Stimulated activated CD4-positive, alpha-beta T cell treated with anti-CD3 and anti-CD28 coated beads, Interleukin-4, amount 100 ng/mL, for 48 hours (primary cell): ENCODE measurements at places on chromosomes 16 and 17.

GRCh38 chr17:1153795-1154546, 25.8 kb downstream of the ABR start:
- DNase-seq: no peak

DNA sequence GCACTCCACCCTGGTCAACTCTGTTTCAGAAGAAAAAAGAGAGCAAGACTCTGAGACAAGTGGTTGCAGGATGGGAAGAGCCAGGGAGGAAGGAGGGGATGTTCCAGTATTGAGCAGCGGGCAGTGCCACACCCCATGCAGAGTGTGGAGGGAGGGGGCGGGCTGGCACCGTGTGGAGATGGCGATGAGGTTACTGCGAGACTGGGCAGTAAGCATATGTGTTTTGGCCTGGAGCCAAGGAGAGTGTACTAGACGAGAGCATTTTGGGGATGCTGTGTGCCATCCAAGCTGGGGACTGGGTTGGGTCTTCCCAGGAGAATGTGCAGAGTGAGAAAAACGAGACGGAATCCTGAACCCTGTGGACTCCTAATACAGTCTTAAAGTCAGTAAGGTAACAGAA, 3.4 kb downstream of the TBC1D24 start:
- DNase-seq: no peak

- no peak for DNase-seq
Measured at GRCh38 chr16:48235556-48236136, 8.5 kb upstream of the LONP2 start.

GRCh38 chr17:45149669-45150664, 1.7 kb downstream of the HEXIM1 start:
- peak; percentile 36 for DNase-seq

DNA sequence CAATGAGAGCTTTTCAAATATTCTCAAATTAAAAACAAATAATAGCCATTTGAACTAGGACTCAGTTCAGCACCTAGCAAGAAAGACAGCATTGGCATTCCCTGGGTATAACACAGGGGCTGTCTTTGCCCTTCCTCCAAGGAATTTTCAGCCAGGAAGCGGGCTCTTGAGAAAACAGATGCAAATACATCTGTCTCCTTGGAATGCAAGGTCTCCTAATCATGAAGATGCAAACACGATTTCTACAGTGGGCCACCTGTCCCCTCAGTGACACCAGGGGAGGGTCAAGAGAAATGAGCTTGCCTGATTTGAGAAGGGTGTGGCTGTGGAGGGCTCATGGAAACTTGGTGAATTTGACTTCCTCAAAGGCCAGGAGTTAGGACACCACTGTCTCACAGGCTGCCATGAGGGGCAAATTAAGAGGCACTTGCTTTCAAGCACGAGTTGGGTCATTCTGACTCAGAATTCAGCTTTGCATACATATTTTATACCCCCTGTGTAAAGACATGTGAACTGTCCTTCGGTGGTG, 24.5 kb upstream of the SUPT4H1 start:
- no peak for DNase-seq

- no peak for DNase-seq
Measured at GRCh38 chr17:364766-365165, 12.2 kb upstream of the RPH3AL start.

DNA sequence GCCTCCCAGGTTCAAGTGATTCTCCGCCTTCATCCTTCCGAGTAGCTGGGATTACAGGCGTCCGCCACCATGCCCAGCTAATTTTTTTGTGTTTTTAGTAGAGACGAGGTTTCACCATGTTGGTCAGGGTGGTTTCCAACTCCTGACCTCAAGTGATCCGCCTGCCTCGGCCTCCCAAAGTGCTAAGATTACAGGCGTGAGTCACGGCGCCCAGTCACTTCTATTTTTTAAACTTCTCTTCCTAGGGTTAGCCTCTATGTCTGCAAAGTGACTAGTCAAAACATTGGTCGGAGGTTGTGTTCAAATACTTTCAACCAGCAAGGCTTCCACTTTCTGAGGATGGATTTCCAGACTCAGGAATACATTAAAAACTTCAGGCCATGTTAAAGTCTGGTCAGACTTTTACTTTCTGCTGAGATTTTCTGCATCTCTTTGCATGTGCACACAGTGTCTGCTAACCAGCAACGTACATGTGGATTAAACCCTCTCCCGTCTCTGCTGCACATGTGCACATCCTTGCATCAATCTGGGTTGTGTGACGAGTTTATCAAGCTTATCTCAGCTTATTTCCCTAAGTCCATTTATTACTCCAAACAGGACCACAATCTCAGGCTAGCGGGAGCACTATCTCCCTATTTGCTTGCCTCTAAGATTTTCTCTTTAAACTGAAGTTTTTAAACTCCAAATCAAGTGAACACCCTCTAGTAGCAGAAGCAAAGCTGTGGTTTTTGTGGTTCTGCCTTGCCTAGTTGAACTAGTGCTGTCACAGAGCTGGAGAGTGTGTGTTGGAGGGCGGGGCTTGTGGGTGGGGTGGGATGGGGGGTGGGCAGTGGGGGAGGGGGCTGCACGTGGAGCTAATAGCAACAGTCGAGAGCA, 525.2 kb upstream of the GOT2 start:
- DNase-seq: no peak

GRCh38 chr17:47298712-47299111, 25.0 kb upstream of the EFCAB13 start:
- DNase-seq: no peak

DNA sequence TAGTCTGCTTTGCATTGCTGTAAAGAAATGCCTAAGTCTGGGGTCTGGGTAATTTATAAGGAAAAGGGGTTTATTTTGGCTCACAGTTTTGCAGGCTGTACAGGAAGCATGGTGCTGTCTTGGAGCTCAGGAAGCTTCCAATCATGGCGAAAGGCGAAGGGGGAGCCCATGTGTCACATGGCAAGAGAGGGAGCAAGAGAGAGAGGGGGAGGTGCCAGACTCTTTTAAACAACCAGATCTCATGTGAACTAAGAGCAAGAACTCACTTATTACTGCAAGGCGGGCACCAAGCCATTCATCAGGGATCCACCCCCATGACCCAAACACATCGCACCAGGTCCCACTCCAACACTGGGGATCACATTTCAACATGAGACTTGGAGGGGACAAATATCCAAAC, 148.2 kb upstream of the HS3ST2 start:
- no peak for DNase-seq

DNA sequence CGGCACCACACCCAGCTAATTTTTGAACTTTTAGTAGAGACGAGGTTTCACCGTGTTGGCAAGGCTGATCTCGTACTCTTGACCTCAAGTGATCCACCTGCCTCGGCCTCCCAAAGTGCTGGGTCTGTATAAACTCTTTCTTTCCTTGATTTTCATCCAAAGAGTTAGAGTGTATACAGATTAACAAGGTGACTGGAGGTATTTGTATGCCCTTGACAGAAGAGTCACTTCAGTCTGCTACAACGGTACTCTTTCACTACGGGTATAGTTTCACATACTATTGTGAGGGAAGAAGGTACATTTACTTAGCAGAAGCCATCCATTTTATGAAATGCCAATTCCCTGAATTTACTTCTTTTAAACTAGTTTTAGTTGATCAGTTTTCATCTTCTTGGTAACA, 32.5 kb downstream of the PPM1E start:
- DNase-seq: no peak

- DNase-seq: peak; percentile 54
Measured at GRCh38 chr17:56834380-56835263, 671 bp downstream of the DGKE start.

DNA sequence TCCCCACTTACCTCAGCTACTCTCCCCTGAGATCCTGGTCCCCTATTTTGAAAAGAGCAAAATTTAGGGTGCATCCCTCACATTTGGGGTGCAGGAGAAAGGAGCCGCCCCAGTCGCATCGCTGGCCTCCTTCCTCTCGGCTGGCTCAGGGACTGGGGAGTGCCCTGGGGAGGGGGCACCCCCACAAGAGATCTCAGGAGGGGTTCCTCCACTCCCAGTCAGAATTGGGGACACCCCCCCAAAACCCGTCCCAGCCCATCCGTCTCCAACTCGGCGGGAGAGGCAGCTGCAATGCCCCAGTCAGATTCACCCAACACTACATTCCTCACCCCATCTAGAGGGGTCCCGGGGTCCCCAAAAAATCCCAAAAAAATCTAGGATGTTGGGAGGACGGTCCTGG, 3.5 kb upstream of the BCL6B start:
- DNase-seq: no peak

- DNase-seq: no peak
Measured at GRCh38 chr16:57640185-57640584, 11.8 kb downstream of the ADGRG1 start.

DNA sequence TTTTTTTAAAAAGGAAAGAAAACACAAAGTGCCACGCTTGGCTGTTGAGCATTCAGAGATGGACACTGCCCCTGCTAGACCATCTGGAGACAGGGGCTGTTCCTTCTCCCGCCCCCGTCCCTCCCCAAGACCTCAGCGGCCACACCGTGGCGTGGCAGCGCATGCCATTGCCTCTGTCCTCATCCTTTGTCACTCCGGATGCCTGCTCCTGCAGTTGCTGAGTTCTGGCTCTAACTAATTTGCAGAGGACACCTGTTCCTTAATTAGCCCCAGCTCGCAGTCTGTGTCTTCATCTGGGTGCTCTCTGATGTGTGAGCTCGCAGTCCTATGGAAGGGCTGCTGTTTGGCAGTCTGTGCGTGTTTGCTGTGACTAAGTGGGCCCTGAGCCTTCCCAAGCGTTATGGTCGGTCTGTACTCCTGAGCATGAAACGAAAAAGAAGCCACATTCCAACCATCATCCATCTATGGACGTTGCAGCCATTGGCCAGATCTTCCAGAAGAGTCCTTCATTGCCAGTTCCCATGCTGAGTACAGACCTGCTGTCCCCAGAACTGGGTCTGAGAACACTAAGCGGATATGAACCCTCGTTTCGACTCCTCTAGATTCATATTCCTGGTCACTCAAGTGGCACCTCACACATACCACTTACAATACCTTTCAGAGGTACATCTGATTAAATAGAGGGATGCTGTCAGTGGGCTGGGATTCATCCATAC, 40.9 kb upstream of the NAT9 start:
- DNase-seq: no peak

- no peak for DNase-seq
Measured at GRCh38 chr17:3513305-3514035, 37.7 kb downstream of the ASPA start.

GRCh38 chr17:18950346-18950745, 1.6 kb upstream of the SLC5A10 start:
- no peak for DNase-seq

DNA sequence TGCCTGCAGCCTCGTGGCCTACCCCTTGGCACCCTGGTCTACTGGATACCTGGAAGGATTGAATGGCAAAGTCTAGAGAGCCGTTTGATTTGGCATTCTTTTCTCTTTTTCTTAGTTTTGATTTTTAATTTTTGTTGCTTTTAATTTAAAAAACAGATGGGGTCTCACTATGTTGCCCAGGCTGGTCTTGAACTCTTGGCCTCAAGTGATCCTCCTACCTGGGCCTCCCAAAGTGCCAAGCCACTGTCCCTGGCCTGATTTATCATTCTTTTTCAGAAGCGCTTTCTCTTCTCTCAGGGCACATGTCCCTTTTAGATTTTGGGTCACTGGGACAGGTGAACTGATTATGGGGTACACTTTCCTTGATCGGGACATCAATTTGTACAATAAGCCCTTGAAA, 10.8 kb downstream of the ZC3H18 start:
- DNase-seq: no peak

GRCh38 chr17:4623249-4623648, 18.2 kb downstream of the ALOX15 start:
- no peak for DNase-seq

DNA sequence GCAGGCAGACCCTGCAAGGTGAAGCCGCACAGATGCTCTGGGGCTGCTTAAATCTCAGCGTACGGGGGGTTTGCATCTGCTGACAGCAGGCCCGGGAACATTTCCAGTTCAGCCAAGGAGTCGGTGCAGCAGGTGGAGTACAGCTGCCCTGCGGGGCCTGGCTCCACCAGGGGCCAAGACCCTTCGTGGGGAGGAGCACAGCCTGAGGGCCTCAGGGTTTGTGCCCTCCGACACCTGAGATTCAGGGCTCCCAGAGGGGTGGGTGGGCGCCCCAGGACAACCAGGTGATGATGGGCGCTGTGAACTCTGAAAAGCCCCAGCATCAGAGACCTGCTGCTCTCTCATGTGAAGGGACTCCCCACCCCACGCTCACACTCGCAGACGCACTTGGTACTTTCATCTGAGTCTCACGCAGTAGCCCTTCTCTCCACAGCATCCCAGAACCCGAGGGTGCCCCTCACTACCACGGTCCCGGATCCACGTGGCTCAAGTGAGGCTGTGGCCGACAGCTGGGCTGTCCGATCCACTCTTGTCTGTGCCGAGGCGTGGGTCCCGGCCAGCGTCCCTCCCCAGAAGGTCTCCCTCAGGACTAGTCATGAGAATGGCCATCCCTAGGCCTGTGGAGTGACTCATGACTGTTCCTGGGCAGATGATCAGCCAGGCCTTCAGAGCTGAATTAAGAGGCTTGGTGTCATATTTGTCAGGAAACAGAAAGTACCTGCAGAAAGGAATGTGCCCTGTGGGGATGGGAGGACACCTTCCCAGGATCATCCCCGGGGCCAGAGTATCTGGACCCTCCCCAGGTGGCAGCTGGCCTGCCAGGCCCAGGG, 29.6 kb downstream of the ACSF3 start:
- no peak for DNase-seq

DNA sequence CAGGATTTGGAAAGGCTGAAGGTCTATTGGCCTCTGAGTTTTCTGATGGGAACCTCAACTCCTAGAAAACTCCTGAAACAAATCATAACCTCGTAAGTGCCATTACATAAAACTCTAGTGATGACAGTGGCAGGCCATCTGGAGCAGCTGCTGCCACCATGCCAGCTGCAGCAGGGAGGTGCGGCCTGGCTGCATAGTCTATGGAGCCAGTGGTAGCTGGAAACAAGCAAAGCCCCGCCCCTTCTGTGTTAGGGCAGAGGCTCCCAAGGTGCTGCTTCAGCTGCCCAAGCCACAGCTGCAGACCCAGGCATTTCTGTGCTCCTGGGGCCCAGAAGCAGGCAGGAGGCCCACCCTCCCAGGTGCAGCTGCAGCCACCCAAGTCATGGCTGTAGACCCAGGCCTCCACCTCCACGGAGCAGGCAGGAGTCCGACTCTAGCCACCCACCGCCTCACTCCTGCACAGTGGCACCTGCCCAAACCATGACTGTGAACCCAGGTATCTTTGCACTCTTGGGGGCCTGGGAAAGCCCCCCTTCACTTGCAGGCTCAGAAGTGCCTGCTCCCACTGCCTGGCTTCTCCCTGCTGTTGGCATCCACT, 254.1 kb upstream of the KCNJ16 start:
- DNase-seq: no peak

- DNase-seq: no peak
Measured at GRCh38 chr17:65942592-65942991, 249.3 kb downstream of the CEP112 start.

DNA sequence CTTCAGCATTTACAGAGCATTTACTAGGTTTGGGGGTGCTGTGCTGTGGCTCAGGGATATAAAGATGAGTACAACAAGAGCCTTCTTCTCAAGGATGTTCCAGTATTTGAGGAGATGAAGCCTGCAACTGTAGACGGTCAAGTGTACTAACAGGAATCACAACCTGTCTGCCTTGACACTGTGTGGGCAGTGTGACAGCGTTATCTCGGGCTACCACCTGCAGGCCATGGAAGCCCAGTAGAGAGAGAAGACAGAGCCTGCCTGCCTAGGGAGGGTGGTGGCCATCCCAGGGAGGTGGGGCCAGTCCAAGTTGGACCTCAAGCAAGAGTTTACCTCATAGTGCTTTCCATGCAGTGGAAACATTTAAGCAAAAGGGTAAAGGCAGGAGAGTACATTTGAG, 215.1 kb upstream of the ASIC2 start:
- DNase-seq: no peak

GRCh38 chr17:7824021-7824924, 9.7 kb upstream of the KDM6B start:
- no peak for DNase-seq
